Memory B cell (primary cell): ENCODE measurements at places on chromosomes 1 and 21.

DNA sequence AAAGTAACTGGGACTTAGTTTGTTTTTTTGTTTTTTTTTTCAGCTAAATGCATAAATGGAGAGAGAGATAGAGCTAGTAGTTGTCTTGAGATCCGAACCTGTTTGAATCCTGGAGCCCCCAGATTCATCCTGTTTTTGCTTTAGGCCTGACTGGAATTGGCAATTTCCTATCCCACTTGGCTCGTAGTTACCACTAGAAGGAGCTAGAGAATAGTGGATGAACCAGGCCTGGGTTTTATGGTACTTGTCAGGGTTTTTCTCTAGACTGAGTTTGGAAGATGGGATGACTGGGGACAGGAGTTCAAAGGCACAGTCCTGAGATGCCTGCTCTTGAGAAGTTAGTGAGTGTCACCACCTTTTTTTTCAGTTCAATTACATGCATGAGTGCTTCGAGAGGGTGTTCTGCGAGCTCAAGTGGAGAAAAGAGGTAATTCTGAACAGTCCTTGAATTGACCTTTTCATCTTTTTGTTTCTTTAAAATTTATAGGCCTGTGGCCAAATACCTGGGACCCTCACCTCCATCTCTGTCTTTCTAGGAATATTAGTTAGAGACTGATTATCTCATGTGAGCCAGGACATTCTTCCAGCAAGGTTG lies 23.4 kb downstream of the CELF3 start:
- no peak for DNase-seq

GRCh38 chr21:15566703-15567102 lies 163.1 kb upstream of the USP25 start:
- no peak for DNase-seq

- no peak for DNase-seq
Measured at GRCh38 chr1:162736633-162737067, 53.9 kb upstream of the HSD17B7 start.

DNA sequence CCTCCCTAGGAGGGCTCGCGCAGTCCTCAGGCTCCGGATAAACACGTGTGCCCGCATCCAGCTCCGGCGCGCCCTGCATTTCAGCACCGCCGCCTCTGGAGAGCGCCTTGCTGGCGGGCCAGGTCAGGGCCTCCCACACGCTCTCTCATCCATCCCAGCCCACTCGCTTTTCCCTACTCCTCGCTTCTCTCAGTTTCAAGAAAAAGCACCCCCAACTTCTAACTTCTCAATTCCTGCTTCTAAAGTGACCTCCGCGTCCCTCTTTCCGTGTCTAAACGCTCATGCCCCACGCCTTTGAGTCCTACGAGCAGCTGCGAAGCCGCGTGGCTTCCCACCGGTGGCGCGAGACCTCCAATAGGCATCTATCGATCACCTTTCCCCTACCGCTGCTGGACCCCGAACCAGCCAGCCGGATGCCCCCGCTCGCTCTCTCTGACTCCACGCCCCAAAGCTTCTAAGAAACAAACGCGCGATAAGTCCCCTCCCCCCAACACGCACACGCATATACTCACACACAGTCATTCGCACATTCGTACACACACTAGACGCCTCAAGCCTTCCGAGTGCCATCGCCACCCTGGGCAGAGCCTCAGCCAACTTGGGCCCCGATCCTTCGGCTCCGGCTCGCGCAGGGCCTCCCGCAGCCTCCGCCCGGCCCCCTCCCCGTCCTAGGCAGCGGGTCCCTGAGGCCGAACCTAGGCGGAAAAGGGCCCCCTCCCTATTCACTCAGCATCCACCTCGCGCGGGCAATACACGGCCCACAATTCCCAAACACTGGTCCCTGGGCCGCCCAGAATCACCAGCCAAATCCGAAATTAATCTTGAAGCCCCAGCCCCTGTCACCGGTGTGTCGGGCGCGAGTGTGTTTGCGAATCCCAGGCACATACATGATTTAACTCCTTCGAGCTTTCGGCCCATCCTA lies 1.1 kb downstream of the NMNAT2 start:
- no peak for DNase-seq

DNA sequence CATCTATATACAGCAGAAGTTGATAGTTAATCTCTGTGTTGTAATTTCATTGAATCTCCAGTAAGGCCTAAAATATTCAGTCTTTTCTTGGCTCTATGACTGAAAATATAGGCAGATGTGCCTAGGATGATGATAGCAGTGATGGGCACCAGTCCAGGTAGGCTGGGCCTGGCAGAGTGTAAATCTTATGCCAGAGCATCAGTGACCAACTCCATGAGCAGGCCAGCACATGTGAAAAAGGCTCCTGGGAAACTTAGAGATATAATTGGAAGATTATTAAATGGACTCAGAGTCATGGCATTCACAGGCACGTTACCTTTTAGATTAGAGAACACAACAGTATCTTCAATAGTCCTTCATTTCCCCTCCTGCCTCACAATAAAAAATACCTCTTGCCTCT lies 20.7 kb upstream of the CYYR1 start:
- DNase-seq = no peak

DNA sequence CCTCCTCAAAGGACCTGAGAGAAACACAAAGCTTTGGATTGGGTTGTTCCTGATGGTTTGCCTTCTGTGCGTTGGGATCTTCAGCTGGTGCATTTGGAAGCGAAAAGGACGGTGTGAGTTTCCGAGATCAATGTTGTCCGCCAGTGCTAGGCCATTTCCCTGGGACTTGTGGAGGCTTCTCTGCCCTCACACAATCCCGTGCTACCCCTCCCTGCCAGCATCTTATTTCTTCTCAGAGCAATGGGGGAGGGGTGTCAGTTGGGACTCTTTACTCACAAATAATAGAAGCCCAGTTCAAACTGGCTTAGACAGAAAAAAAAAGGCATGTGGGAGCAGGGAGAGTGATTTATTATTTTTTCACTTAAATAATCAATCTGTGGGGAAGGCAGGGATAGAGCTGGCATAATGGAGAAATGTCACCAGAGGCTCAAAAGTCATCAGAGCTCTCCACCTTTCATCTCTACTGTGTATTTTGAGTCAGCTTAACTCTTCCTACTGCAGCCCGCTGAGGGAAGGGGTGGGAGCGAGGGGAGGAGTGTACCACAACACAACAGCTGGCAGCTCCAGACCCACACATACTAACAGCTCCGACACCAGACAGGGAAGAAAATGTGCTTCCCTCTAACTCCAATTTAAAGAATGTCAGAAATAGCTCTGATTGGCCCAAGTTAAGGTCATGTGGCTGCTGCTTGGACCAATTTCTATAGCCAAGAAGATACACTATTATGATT lies 22.4 kb downstream of the LY9 start:
- no peak for DNase-seq

DNA sequence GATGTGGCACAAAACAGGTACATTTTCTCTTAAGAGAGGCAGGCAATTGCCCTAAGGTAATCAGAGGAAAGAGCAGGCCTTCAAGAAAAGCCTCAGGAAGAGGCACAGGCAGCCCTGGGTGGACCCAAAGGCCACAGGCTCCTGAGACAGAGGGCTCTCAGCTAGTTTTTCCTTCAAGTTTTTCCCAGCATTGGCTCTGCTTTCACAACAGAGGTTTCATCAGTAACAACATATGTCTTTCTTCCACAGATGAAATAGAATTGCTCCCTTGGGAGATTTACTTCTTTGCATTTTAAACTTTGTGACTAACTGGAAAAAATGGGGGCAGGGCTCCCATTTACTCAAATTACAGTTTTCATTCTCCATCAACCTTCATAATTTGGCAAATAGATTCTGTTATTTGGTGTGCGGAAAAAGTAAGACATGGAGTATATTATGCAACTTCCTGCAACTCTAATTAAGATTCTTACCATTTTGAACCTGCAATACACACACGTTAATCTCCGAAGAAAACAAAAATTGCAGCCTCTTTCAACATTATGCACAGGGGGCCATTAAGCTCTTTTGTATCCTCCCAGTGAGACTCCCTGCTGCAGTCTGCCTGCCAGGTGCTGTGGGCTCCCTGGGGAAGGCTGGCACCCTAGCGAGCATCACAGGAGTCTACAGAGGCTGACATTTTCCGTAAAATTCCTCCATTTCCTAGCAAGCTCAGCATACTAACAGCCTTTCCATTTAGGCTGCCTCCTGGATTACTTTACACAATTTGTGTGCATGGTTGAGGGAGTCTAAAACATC lies 282.3 kb downstream of the USH2A start:
- no peak for DNase-seq
